Stimulated activated CD8-positive, alpha-beta memory T cell treated with anti-CD3 and anti-CD28 coated beads, Interleukin-7, amount 100 ng/mL, for 4 hours (primary cell): ENCODE measurements at places on chromosomes 5 and 9.

- peak; percentile 65 for DNase-seq
These were observed at the start of gene GRK6 for GRCh38 chr5:177426566-177427210. GRK6 (plus strand) TSS chr5:177426676; CDS start chr5:177426846, 170 bp downstream.

DNA sequence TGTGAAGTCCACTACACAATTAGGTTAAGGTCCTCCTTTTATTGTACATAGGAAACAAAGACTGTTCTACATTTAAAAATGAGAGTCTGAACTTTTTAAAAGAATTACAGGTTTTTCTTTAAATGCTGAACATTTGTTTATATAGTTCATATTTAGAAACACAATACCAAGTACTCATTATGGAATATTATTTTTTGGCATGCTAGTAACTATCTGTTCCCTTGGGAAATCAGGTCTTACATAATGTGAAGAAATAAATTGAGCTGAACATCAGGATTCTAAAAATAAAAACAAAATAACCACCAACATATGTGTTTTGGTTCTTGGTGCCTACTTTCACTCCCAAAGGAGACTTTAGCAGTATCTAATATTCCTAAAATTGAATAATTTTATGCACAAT is 230.5 kb upstream of the IZUMO3 start:
- no peak for DNase-seq

GRCh38 chr9:2378266-2378665 is 243.3 kb upstream of the VLDLR start:
- no peak for DNase-seq

GRCh38 chr5:158559066-158559465 is 540.6 kb downstream of the EBF1 start:
- DNase-seq = no peak

- no peak for DNase-seq
These were observed 332.0 kb downstream of the SPATA31D1 start for GRCh38 chr9:82320566-82320965.

DNA sequence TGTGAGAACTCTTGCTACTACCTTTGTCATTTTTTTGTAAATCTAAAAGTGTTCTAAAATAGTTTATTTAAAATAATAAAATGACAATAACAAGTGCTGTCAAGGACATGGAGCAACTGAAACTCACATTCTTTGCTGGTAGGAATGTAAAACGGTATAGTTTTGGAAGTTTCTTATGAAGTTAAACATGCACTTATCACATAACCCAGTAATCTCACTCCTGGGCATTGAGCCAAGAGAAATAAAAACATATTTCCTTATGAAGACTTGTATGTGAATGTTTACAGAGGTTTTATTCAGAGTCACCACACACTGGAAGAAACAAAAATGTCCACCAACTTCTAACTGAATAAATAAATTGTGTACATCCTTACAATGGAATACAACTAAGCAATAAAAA is 46.0 kb upstream of the COL15A1 start:
- DNase-seq = no peak

DNA sequence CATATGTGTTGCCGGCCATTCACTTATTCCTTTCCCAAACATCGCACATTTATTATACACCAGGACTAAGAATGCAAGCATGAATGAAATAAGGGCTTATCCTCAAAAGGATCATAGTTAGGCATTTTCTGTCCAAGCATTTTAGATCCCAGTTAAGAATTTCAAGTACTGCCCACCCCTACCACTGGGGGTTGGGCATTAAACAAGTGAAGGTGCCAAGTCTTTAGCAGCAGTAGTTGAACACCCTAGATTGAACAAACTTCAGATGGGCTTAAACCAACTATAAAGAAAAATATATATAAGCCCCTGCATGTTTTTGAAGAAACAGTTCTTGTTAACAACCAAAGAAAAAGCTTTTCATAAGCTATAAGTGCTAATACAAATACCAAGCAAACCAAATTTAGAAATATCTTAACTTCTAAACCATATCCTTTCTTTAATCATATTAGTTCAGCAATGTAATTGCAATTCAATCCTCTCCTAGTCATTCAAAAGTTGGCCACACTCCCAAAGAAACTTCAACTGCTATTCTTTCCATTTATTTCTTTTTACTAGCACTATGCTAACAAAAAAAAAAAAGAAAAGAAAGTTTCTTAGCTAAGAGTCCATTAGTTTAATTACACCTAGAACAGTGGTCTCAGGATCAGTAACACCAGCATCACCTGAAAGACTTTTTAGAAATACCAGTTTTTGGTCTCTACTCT is 149.8 kb downstream of the MLLT3 start:
- DNase-seq = no peak

DNA sequence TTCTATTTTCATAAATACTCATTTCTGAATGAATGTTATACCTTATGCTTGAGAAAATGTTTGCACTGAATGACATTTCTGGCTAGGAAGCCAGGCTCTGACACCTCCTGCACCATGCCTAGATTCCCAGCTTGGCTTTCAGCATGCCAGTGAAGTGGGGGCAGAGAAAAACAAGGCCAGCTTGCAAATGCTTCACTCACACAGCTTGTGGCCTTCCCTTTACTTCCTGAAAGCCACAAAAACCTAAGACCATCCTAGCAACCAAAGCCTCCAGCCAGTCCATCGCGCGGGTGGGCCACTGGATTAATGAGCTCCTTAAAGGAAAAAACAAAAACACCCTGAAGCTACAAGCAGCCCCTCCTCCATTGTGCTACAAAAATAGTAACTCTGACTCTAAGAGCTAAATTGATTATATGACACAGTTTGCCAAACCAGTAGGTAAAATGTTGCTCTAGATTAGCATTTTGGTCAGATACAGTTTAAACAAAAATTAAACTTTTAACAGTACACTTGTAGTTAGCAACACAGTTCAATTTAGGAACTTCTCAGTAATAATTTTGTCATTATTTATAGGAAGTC is 159.9 kb downstream of the TSSK1B start:
- no peak for DNase-seq

GRCh38 chr5:54091307-54092130 is 218.9 kb downstream of the ARL15 start:
- DNase-seq = no peak

DNA sequence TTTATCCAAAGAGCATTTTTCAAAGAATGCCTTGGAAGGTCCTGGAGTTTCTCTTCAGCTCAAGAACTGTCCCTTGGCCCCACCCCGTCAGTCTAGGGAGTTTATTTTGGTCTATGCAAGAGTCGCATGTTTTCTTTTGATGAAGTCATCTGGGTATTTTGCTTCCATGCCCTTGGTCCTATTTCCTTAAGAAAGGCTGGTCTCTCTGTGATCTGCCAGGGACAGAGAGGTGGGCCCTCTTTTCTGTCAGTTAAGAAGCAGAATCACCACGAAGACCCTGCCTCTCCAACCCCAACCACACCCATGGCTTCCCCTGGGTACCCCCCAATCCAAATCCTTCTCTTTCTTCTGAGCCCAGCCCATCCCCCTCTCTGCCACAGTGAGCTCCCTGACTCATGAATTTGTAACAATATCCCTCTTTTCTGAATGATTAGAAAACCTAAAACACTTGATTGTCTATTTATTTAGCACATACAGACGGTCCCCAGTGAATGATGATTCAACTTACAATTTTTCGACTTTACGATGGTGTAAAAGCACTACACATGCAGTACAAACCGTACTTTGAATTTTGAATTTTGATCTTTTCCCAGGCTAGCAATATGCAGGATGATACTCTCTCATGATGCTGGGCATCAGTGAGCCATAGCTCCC is 163.5 kb upstream of the ADRA1B start:
- DNase-seq = no peak
